Left cardiac atrium (tissue), 4 donors: ENCODE measurements at places on chromosomes 11 and 22. TPM values are rescaled to one million over a fixed set of nuclear protein-coding genes. Genes with fewer than 3 reads are reported as not detected.

DNA sequence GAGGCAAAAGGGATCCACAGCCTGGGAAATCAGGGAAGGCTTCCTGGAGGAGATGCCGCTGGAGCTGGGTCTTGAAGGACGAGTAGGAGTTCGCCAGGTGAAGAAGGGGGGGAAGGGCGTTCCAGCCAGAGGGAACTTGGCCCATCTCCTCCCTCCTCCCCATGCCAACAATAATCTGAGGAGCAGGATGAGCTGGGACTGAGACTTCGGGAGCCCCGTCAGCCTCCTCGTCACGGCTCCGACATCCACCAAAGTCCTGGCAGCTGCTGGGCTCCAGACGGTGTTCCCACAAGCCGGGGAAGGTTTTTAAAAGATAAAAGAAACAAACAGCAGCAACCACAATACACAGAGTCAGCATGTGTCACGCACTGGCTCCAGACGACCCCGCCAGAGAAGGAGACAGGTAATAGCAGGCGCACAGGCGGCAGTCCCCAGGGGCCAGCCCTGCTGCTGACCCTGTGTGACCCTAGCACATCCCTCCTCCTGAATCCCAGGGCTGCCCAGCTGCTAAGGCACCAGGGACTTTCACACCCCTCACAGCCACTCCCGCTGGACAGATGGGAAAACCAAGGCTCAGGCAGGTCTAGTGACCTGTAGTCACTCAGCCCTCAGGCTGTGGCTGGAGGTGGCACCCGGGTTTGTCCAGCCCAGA, 37.3 kb downstream of the NUP50 start:
- DNase-seq: no peak

DNA sequence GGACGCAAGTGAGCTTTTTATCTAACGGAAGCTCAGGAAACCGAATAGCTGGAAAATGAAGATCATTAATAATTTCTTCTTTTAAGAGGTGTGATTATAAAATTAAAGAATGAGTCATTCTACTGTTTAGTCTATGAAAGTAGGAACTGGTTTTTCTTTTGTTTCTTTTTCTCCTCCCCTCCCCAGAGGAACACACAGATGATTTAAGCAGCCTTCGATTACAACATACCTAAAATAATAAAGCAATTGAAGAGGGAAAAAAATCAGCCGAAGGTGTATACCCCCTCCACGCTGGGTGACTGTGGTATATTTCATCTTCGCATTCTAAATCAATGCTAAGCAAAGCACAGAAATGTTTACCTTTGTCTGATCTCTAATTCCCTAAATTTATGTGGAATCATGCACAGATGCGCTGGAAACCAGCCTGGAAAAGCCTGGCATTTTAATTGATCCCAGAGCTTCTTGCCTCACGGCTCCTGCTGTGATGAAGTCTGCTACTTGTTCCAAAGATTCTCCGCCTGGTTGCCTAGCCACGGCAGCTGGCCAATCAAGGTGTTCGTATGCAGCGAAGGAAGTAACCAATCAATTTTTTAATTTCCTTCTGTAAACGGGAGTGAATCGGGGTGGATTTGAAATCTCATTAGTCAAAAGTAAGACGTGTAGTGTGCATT, 133.9 kb downstream of the FANCF start:
- DNase-seq: no peak

DNA sequence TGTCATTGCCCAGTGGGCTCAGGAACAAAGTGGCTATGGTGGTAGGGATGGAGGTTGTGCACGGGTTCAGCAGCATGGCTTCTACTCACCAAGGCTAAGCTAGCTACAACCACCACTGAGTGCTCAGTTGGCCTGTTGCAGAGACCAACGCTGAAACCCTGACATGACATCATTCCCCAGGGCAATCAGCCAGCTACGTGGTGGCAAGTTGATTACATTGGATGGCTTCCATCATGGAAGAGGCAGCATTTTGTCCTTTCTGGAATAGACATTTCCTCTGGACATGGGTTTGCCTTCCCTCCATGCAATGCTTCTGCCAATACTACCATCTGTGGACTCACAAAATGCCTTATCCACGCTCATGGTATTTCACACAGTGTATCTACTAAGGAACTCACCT, 634.3 kb downstream of the OPCML start:
- no peak for DNase-seq

DNA sequence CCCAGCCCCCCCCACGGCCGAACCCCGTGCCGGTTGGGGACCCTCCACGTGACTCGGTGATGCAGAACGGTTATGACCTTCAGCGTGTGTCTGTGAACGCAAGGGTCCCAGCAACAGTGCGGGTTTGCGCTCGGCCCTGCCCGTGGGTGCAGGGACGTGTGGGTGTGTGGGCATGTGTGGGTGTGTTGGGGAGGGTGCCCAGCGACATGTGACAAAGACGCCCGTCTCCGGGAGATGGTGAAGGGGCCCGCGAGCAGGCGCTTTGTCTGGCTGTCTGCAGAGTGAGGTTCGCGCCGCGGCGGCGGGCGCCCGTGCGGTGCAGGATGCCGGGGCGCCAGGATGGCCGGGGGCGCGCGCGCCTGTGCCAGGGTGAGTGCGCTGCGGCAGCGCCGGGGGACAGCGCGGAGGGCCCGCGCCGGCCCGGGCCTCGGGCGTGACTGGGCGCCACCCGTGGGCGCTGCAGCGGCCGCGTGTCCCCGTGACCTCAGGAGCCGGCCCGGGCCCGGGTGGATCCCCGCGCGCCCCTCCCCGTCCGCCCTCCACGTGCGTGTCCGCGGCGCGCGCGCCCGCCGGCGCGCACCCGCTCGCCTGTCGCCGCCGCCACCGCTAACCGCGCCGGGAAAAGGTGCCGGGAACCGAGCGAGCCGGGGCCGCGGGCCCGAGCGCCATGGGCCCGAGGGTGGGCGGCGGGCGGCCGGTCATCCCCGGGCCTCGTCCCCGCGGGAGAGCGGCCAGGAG, at the start of gene LRFN4:
Gene LRFN4 (plus strand): TSS at position 569 of the 738 bp plus-strand sequence. CDS start 681 bp downstream, outside the sequence.
- no peak for DNase-seq

DNA sequence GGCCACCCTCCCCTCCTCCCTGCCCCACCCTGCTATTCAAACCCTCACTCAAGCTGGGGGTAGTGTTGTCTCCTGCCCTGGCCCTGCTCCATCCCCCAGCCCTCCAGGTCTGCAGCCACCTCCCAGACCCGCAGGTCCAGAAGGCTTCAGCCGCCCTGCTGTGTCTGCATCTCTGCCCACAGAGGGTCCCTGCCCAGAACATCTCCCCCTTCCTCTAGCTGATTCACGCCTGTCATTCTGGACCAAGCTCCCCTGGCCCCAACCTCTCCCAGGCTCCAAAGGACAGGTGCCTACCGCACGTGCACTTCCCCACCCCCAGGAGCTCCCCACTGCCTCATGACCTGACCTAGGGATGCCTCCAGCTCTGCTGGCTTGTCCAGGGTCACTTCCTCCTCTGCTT, 16.0 kb upstream of the SHISAL1 start:
- no peak for DNase-seq

The MRGPRE gene
- total RNA-seq: not detected

The MPEG1 gene
- total RNA-seq: 38.1 TPM

GRCh38 chr22:32542677-32543357, 68.2 kb downstream of the FBXO7 start:
- DNase-seq: peak; percentile 59

The HTR3B gene
- total RNA-seq: not detected

- no peak for DNase-seq
Observed at GRCh38 chr11:83162377-83162776, 5.4 kb downstream of the PCF11 start.

The MYBPC3 gene
- 1,049 TPM for total RNA-seq

- peak; percentile 36 for DNase-seq
Observed at GRCh38 chr11:313304-313786, 495 bp upstream of the IFITM1 start.

DNA sequence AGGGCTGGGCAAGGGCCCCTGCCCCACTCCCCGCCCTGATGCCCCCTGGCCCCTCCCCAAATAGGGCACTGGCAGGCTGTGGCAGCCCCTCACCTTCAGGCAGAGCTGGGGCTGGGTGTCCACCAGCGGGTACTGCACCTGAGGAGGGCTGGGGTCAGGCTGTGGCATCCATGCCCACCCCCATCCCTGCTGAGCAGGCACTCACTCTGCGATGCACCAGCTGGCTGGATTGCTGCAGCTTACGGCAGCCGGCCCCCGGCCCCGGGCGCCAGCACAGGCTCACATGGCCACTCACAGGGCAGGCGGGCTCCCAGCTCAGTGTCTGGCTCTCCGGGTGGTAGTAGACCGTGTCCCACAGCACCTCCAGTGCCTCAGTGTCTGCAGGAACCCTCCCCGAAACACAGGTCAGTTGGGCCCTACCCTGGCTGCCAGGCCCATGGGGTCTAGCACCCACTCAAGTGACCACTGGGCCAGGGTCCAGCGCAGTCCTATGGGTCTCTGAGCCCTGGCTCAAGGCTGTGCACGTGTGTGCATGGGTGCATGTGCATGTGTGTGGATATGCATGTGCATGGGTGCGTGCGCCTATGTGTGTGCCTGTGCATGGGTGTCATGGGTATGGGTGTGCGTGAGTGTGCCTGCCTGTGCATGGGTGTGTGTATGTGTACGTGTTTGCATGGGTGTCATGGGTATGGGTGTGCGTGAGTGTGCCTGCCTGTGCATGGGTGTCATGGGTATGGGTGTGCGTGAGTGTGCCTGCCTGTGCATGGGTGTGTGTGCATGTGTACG, 14.4 kb downstream of the IL17REL start:
- no peak for DNase-seq

GRCh38 chr11:1826552-1827094, 8.2 kb upstream of the SYT8 start:
- no peak for DNase-seq

GRCh38 chr11:134578807-134579723, 167.0 kb upstream of the B3GAT1 start:
- DNase-seq: no peak

DNA sequence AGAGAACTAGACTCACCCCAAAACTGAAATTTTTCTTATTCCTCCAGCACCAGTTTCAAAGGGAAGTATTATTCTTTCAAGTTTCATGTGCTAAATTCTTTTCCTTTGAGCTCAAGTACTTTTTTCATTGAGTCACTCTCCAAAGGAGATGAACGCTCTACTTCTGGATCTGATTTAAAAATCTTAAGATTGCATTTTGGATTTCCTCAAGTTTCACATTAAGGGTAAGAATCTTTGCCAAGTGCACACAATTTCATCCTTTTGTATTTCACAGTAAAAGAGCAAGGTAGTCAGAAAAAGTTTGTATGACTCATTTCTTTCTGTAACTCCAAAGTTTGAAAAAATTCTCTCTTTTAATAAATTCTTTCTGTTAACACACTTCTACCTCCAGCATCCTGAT, 435.5 kb downstream of the RAB38 start:
- no peak for DNase-seq

GRCh38 chr11:120168960-120169681, 31.2 kb upstream of the TRIM29 start:
- peak; percentile 73 for DNase-seq

The ROM1 gene
- total RNA-seq: 3.8 TPM

The DRD4 gene
- total RNA-seq: 0.29 TPM

The KCNQ1 gene
- total RNA-seq: 33.5 TPM

DNA sequence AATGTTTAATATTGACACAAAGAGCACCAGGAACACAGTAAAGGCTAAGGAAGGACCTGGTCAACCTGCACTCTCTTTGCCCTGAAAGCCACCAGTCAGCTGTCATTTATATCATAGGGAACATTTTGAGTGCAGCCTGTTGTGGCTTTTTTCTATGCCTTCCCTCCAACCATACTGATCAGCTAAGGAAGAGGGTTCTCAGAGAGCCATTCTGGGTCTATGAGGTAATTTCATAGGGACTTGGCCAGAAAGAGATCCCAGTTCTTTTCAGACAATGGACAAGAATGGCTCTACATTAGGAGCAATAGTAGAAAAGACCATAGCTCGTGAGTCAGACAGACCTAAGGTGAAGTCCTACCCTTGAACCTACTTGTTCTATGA, 132.8 kb downstream of the CCDC34 start:
- DNase-seq: no peak

- peak; percentile 90 for DNase-seq
Observed at GRCh38 chr11:46826310-46827044, 19.6 kb downstream of the CKAP5 start.

The FADS2 gene
- total RNA-seq: 26.3 TPM

DNA sequence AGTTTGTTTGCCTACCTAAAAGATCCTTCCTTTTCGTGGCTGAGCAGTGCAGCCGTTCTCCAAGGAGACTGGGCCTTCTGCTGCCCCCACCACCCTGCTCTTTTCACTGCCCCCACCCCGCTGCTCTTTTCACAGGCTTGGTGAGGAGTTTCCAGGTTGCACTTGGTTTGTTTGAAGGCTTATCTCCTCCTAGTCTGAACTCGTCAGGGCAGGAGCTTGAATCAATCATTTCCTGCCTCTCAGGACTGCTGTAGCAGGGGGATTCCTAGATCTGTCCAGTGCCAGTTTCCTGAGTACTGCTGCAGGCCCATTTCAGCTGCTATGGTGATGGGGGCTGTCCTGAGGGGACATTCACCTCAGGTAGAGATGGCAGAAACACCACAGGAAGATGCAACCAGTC, 10.0 kb downstream of the MED15 start:
- DNase-seq: no peak

DNA sequence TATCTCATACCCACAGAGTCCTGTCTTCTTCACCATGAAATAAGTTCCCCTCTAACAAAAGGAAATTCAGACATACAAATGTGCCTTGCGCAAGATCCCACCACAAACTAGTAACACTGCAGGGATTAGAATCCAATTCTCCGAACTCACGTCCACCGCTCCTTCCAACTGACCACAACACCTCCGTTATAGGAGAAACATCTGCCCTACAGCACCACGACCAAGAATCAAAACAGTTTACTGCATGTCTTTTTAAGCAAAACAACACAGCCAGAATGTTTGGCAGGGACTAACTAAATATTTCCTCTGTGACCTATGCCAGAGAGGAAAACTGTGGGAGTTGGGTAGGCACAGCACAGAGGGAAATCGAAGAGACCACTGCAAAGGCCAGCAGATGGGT, 72.7 kb upstream of the AKIP1 start:
- DNase-seq: no peak

GRCh38 chr22:48975886-48976285, 851.8 kb downstream of the BRD1 start:
- DNase-seq: no peak

The SERPING1 gene
- total RNA-seq: 198 TPM

DNA sequence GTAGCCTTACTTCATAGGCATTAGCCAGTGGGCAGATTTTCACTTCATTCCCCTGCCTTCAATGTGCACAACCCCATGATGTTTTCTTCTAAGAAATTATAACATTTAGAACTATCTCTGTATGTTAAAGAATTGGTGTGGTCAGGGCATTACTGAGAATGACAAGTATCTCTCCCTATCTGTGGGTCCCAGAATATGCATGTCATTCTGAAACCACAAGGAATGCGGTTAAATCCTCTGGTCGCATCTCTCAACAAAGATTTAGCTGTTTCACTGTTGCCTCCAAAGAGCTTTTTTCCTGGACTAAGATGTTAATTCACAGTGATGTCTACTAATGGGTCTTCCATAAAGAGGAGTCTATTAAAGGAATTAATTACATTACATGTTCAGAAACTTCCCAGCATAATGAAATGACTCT, 62.7 kb downstream of the LIF start:
- no peak for DNase-seq

GRCh38 chr11:26677566-26677965, 44.3 kb downstream of the SLC5A12 start:
- DNase-seq: no peak
